ENCODE measurements at places on chromosomes 11 and 22.

DNA sequence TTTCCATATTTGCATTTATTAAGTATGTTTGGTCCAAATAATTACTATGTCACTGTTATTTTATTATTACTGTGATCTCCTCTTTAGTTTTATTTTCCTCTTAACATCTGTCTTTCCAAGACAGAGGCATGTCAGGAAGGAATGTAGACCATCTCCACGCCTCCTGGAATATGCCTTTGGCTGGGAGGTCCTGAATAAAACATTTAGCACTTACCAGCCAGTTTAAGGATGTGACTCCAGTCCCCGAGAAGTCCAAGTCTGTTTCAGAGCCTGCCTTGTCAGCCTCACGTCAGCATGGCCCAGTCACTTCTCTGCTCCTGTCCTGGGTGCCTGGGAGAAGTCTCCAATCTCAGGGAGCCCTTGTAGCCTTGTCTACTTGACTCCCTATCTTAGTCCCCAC, 74.5 kb downstream of the NCAM1 start:
- no peak for DNase-seq

- no peak for DNase-seq
Measured at GRCh38 chr22:18983120-18983651, 47.1 kb upstream of the PRODH start.

DNA sequence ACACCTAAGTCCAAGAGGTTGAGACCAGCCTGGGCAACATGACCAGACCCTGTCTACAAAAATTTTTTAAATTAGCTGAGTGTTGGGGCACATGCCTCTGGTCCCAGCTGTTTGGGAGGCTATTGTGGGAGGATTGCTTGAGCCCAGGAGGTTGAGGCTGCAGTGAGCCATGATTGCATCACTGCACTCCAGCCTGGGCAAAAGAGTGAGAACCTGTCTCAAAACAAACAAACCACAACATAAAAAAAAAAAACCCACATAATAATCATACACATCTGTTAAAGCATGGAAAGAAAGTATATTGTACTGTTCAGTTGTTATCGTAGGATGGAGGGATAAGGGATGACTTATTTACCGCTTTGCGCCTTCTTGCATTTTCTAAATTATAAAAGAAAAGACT, 35.9 kb upstream of the GRK2 start:
- DNase-seq: no peak

DNA sequence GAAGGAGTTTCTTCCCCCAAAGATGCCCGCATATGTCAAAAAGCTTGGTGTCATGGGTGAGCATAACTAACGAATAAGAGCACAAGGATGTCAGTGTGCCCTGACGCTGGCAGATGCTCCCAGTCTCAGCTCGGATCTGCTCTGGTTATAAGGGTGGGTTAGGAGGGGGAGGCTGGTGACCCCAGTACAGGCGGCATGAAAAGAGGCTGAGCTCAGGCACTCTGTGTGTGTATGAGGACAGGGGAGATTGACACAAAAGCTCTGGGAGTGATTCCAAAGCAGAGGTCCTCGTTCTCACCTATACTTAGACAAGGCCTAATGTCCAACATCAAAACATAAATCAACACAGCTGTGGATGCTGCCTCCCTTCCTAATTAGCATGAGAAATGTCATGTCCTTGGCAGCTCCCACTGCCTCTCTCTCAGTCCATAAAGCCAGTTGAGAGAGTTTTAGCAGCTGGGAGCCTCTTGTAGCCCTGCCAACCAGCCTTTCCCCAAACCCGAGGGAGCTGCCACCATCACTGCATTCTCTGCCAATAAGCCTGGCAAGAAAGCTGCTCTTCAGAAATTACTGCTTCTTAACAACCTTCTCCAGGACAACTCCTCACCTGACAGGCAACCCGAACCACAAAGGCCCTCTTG, 59.8 kb downstream of the SC5D start:
- no peak for DNase-seq

- DNase-seq: no peak
Measured at GRCh38 chr11:118073554-118073953, 3.3 kb upstream of the TMPRSS4 start.

DNA sequence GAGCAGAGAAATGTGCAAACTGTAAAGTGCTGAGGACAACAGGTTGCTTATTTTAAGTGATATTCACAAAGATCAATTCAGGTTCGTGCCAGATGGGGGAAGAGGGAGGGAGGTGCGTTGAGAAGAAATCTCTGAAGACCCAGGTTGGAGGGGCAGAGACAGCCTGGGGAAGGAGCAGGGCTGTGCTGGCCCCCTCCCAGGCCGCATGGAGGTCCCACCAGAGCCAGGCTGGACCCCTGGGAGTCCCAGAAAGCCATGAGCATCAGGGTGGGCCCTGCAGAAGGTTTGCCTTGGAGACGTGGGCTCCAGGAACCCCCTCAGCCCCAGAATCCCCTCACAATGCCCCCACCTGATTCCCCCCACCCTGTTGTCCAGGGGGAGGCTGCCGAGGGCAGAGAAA, 47.4 kb downstream of the IGLL1 start:
- DNase-seq: no peak

- DNase-seq: no peak
Measured at GRCh38 chr22:37410174-37411055, 16.9 kb downstream of the ELFN2 start.

GRCh38 chr11:99069856-99070444, 49.2 kb downstream of the CNTN5 start:
- peak; percentile 21 for DNase-seq

- no peak for DNase-seq
Measured at GRCh38 chr11:1650918-1651262, 21.3 kb downstream of the KRTAP5-5 start.

DNA sequence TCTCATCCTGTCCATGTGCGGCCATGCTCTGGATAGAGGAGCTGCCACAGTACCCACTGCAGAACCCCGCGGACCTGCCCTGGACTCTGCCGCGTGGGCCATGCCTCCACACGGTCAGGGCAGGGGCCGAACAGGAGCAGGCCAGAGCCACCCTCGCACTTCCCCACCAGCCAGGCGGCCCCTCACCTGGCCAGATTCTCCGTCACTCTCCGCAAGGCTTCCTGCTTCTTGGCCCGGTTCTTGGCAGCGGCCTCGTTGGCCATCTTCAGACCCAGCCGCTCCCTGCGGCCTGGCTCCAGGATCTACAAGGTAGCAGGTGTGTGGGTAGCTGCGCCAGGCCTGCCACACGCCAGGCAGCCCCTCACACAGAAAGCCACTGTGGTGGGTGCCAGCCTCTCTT, 3.8 kb downstream of the TSSK2 start:
- no peak for DNase-seq

DNA sequence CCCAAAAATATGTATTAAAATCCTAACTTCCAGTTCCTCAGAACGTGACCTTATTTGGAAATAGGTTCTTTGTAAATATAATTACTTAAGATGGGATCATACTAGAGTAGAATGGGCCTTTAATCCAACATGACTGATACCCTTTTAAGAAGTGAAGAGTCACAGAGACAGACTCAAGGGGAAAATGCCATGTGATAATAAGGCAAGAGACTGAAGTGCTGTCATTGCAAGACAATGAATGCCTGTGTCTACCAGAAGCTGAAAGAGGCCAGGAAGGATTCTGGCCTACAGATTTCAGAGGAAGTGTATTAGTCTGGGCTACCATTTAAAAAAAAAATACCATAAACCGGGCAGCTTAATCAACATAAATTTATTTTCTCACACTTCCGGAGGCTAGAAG, 85.9 kb upstream of the LRRC55 start:
- DNase-seq: no peak

DNA sequence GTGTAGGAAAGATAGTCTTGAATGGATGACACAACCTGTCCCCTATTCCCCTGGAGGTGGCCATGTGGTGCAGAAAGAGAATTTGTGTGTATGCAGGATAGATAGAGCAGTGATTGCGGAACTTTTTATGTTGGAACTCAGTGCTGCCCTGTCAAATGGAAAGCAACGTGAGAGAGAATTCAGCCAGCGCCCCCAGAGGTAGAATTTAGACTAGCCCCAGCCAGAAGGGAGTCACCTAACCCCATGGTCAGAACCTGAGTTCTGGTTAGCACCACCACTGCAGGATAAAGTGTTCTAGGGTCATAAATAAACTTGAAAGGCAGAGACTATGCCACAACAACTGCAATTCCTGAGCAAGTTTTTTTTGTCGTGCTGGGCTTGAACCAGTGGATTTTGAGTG, 152.9 kb upstream of the GRIA4 start:
- no peak for DNase-seq

DNA sequence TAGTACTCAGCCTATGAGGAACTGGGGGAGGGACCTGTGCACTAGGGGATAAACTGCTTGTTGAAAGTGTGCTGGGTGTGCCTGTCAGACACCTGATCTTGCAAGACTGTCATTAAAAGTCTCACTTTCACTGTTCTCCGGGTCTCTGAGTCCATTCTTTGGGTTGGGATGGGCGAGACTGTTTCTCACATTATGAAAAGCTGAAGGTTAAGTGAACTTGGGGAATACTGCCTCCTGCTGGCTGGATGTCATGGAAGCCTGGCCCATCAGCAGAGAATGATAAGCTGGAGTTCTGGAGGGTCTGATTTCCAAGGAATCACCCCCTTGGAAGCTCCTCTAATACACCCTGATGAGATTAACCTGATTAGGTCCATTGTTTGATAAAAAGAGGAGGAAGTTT, 9.0 kb upstream of the VPREB1 start:
- DNase-seq: peak; percentile 11

GRCh38 chr11:60172011-60172410, 10.9 kb downstream of the MS4A6A start:
- no peak for DNase-seq

- DNase-seq: no peak
Measured at GRCh38 chr11:8105666-8106065, 24.7 kb downstream of the TUB start.

GRCh38 chr11:110176366-110177085, 83.3 kb downstream of the ZC3H12C start:
- DNase-seq: peak; percentile 43

- no peak for DNase-seq
Measured at GRCh38 chr11:37519781-37520180, 921.7 kb upstream of the RAG2 start.

DNA sequence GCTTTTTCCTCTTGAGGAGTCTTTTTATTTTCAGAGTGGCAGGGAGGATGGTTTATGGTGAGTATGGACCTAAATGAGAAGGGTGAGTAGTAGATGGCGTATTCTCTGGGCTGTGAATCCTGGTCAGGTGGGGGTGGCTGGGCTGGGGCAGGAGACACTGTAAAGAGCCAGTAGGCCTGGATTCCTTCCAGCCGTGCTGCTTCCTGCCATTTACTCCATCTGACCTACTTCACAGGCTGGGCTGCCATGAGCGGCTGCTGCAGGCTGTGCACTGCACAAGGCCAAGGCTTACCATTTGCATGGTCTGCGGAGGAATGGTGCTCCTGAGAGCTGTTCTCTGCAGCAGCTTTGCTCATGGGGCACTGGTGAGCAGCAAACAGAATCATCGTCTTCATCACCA, 297.6 kb downstream of the KIRREL3 start:
- DNase-seq: no peak

DNA sequence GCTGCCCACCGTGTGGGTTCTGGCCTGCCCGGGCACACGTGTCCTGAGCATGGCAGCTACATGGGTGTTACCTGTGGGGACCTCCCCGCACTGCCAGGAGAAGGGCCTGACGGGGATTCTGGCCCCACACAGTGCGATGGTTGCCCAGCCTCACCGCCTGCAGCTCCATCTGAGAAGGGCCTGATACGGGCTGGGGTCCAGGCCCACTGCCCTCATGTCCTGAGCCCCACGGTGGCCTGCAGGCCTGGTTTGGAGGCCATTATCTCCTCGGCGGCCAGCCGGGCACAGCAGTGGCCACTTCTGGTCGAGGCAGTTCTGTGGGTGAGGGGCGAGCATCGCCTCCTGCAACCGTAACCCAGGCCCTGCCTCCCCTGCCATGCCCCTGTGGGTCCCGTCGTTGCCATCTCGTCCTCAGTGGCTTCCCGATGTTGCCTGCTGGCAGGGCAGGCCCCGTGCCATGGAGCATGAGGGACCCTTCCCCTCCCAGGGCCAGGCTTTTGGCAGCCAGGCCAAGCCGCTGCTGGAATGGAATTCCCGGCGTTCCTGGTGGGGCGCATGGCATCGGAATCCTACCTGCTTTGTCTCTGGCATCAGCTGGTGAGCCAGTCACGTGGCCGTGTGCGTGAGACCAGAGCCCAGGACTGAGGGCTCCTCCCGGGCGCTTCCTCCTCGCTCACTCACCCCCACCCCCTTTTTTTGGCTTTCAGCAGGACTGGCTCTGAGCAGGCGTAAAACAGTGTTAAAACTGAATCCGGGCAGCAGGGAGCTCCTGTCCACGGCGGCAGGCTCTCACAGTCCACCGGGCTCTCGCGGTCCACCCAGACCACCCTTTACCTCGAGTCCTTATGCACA, 71.9 kb upstream of the PPARA start:
- DNase-seq: peak; percentile 95

GRCh38 chr11:64356498-64357411, 2.2 kb upstream of the RPS6KA4 start:
- peak; percentile 56 for DNase-seq

- no peak for DNase-seq
Measured at GRCh38 chr11:120516461-120517389, 5.2 kb downstream of the GRIK4 start.

DNA sequence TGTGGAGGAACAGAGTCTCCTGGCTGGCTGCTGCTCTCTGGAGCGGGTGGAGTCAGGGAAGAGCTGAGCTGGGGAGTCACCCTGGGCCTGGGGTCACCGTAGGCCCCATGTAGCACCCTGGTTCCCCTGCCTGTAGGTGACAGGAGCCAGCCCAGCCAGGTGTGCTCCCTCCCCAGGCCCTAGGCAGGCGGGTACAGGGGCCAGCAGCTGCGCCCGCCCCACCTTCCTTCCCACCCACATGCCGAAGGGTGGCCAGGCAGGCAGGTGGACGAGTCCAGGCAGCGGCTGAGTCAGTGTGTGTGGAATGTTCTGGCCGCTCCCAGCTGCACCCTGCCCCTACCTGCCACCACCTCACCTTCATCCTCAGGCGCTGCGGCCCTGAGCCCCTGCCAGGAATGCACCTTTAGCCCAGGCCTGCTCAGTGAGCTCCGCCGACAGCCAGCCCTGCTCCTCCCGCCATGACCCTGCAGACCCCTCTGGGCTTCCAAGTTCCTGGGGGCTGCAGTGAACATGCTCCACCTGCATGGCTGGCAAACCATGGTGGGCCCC, 654 bp upstream of the SYT8 start:
- DNase-seq: no peak

- no peak for DNase-seq
Measured at GRCh38 chr22:33114565-33114964, 56.4 kb upstream of the SYN3 start.
